ENCODE measurements at places on chromosomes 16 and 17.

DNA sequence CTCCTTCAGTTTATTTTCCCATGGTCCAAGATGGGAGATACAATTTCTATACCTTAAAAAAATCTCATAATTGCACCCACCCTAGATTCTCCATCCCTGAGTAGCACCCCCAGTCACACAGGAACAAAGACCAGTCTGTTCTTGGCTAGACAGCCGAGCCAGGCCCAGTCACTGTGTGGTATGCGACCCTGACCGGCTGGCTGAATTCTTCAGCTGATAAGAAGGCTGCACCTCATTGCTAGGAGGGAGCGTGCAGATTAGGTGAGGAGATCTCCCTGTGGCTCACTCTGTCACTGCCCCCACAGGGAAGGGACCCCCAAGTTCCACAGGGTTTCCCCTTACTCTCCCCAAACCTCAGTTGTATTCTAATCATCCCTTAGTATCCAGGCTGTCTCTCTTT lies 138.7 kb downstream of the SALL1 start:
- DNase-seq, result no peak

DNA sequence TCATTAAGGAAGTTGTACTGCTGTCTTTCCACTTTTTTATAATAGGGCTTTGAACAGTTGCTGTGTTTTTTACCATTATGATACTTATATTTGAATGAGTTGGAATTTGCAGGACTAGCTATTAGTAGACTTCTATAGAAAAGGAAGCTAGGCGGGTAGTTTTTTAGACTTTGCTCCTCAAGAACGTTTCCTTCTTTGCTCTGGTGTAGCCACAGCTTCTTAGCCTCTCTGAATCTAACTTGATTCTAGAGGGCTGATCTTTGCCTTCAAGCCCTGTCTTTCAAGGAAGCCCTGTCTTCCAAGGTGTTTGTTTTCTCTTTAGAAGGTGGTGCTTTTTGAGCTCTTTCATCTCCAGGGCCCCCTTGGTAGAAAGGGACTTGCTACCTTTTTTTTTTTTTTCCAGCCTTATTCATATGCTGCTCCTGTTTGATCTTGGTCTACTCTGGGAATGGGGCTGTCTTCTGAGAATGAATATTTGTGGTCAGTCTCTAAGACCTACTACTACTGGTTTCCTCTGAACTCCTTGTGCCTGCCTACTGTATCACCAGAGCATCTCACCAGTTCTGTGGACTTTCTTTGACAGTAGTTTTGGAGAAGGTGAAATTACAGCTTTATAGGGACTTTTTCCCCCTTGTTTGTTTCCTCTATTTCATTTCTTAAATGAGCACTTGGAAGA lies 52.3 kb upstream of the RASL10B start:
- no peak for DNase-seq

DNA sequence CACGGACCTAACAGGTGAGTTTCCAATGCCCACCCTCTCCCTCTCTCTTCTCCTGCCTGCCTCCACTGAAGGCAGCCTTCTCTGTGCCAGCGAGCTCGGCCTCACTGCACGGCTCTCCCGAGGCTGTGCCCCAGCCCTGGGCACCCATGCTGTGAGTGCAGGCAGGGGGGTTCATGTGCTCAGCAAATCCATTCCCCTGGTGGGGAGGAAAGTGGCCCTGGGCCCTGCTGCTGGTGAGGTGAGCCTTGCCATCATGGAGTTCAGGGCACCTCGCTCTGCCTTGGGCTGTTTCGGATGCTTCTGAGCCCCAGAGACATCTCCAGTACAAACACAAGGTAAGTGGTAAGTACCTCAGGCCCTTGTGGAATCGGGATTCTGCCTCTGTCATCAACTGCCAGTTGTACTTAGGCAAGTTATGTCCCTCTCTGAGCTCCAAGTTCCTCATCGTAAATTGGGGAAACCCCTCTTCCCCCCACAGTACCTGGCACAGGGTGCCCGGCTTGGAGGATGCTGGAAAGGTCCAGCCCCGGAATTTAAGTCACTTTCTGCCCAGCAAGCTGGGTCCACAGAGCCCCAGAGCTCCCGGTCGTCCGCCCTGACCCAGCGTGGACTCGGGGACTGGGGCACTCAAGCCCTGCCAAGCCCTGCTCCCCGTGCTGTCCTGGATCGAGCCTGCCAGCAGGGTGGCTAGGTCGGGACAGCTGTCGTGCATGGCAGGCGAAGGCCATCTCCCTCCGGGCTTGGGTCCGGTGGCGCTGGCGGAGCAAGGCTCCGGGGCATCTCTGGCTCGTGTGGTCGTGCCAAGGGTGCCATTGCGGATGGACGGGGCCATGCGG lies 684 bp upstream of the NUDT16L1 start:
- DNase-seq, result no peak

DNA sequence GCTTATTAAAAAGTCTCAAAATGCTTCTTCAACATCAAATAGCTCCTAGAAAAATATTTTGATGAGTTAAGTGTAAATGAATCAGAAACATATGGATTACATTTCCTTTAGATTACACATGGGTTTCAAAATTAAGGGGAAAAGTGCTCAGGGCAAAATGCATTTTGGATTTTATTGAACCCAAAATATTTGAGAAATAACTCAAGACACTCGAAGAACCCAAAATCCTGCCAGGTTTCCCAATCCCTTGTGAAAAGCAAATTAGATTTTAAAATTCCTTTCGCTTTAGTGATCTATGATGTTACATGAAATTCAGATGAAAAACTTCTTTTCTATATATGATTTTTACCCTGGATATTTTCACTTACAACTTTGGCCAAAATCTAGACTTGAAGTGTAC lies 847.4 kb upstream of the SOX9 start:
- no peak for DNase-seq

DNA sequence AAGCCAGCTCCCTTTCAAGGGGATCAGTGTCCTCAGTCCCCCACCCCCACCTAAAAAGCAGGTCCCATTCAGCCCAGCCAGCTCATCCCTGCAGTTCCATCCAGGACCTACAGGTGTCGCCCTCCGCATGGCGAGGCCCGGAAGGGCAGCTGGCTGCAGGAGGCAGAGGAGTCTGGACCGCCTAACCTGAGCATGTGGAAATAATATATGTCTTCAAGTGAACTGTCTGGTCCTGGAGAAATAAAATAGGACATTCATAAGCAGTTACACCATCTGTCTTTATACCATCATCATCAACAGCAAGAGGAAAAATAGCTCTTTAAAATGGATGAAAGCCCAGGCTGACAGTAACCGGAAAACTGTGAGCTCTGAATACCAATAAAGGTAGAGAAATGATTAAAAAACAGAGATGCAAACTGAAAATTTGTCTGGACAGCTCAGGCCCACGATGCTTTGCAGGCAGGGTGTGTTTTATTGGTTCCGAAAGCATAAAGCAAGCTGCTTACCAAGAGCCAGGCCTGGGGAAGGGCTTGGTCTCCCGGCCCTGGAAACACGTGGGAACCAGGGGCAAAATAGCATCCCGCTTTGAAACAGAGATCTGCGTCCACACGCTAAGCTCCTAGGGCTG lies 215.2 kb downstream of the ZFHX3 start:
- no peak for DNase-seq

DNA sequence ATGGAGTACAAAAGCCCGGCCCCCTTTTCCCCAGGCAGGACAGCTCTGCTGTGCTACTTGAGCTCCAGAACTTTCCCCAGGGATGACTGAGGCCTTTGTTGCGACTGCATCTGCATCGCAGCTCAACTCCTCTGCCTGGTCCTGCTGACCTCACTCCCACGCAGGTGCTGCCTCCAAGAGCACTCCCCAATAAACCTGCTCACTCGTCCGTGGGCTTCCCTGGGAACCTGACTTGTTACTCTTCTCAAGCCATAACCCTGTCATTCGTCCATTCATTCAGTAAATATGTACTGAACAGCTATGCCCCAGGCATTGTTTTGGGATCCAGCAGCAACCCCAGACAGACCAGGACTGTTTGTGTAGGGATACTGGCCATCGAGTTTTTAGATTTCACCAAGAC lies 11.6 kb upstream of the RMI2 start:
- DNase-seq, result no peak

- no peak for DNase-seq
Observed at GRCh38 chr16:681746-682427, 1.7 kb downstream of the STUB1 start.

- no peak for DNase-seq
Observed at GRCh38 chr16:88316151-88316550, 66.6 kb upstream of the ZNF469 start.

- DNase-seq, result no peak
Observed at GRCh38 chr16:71536752-71537499, 10.7 kb downstream of the CHST4 start.

- DNase-seq, result no peak
Observed at GRCh38 chr16:73302942-73303341, 255.0 kb upstream of the ZFHX3 start.

DNA sequence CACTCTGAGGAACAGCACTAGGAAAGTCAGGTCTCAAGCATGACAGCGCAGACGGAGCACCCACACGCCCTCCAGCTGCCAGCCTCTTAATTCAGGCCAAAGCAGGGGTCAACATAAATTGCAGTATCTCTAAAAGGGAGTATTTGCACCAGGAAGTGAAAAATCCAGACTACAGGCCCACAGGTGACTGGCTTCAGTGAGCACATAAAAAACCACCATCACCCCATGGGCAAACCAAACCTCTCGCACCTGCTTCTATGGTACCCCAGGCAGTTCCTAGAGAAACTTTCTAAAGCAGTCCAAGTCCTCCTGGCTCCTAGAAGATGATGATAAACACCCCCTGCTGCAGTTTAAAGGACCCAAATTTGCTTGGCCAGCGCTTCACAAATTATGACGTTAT lies 129.8 kb downstream of the ZNF423 start:
- DNase-seq, result no peak

- DNase-seq, result no peak
Observed at GRCh38 chr16:86924537-86924936, 346.2 kb downstream of the FOXL1 start.

DNA sequence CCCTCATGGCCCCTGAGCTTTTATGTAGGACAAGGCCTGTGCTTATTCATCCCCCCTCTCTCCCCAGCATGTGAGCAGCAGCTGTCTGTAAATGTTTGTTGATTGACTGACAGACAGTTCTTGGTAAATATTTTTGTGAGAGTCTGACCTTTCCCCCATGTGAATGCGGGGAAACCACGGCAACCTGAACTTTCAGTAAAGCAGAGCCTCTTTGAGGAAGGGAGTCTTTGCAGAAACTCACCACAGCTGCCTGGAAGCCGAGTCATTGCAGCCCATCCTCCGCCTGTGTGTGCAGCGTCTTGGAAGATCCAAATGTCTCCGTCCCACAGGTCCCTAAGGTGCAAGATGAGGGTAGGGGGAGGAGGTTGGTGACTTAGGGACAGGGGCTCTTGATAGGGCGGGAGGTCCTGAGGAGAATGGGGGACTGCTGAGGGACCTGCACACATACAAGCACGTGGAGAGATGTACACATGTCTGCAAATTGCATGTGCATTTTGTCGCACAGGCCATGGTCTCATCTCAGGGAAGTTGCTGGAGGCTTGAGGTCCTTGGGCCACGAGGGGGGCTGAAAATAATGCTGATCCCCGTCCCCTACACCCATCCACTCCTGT lies 23.0 kb upstream of the IL21R start:
- no peak for DNase-seq

GRCh38 chr17:74840989-74841666 lies 18.6 kb downstream of the GRIN2C start:
- DNase-seq, result no peak

- DNase-seq, result no peak
Observed at GRCh38 chr17:42467889-42468288, 9.2 kb downstream of the ATP6V0A1 start.
